ENCODE measurements at places on chromosomes 3 and 15.
A peak's percentile ranks its signal among the peaks of the same experiment; 100 is the strongest.

DNA sequence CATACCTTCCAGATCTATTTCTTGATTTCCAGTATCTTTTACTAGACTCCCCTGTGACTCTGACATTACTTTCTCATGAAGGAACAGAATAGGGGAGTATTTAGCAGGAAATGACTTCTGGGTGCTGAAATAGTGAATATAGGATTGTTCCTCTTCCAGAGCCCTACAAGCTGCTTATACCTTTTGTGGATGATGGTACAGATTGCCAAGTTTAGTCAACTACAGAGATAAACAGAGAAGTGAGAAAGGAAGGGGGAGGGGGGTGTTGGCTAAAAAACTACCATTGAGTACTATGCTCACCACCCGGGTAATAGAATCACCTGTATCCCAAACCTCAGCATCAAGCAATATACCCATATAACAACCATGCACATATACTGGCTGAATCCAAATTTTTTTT lies 298.3 kb upstream of the GPR149 start:
- no peak for DNase-seq

DNA sequence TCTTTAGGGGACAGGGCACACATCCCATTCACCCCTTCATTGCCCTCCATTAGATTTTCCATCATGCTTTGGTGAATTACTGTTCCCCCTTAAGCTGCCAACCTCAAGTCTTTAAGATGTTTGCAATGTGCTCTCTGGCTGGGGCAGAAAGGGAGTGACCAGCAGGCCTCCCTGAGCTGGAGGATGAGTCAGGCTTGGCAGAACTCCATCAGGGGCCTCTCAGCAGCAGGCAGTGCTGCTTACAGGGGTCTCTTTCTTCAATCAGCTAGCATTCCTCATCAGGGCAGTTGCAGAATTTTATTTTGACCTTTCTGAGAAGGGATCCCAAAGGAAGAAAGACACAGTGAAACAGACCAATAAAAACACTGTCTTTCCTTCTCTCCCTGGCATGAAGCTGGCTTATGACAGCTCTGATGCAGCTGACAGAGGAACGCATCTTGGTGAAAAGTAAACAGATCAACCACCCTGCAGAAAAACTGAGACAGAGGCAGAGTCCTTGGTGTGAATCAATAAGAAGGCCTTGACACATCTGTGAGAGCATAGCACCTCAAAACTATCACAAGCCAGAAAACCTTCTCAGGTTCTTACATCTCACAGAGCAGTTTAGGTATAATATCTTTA lies 88.7 kb upstream of the MRPL3 start:
- peak; percentile 42 for DNase-seq

DNA sequence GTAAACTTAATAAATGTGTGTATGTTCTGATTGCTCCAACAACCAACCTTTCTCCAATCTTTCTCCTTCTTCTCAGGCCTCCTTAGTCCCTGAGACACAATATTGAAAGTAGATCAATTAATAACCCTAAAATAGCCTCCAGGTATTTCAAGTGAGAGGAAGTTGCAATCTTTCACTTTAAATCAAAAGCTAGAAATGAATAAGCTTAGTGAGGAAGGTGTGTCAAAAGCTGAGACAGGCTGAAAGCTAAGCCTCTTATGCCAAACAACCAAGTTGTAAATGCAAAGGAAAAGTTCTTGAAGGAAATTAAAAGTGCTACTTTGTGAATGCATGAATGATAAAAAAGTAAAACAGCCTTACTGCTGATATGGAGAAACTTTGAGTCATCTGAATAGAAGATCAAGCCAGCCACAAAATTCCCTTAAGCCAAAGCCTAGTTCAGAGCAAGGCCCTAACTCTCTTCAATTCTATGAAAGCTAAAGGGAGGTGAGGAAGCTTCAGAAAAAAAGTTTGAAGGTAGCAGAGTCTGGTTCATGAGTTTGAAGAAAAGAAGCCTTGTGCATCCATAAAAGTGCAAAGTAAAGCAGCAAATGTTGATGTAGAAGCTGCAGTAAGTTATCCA lies 38.6 kb downstream of the CCDC80 start:
- no peak for DNase-seq

DNA sequence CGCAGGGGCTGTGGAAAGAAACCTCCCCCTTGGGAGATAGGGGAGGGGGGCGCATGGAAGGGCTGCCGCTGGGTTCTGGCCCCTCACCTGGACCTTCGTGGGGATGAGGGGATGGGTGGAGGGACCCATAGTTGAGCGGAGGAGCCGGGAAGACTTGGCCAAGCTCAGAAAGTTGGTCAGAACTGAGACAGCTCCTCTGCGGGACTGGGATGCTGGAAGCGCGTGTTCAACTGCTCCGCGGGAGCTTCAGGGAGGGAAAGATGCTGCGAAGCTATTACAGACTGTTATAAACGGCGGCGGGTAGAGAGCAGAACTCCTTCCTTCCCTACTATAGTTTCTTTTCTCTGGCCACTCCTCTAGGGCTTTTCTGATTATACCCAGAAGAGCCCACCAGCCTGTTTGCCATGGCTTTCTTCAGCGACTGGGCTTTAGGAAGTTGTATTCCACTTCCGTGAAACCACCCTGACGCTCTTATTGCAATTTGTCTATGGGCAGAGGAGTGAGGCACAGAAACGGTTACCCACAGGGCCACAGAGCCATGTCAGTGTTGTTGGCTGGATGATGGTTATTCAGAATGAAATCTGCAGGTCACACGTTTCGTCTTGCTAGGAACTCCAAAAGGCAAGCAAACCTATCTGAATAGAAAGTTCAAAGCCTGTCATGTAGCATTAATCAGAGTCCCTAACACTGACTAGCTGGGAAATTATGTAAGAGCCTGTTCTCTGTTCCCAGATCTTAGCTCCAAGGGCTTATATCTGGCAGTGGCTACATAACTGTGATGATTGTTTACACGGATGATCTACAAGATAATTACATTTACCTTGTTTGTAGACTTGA lies 1.1 kb downstream of the SYNPR start:
- no peak for DNase-seq

DNA sequence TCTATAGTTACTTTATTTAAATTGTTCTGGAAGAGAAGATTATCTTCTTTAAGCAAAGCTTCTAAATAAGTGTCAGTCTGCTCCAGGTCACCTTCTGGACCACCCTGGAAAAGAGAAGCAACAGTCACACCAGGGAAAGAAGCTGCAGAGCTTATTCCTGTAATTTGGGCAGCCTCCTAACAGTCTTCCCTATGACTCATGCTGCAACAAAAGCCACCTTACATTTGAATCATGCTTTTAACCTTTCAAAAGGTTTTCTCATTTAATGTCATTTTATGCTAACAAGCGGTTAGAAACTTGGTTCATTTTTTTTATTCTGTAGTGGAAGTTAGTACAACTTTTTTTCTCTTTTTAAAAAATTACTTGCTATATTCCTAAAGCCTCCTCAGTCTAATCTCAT lies 5.3 kb upstream of the GUCA1C start:
- no peak for DNase-seq

GRCh38 chr15:73781038-73781925 lies 28.1 kb upstream of the INSYN1 start:
- peak; percentile 32 for DNase-seq

DNA sequence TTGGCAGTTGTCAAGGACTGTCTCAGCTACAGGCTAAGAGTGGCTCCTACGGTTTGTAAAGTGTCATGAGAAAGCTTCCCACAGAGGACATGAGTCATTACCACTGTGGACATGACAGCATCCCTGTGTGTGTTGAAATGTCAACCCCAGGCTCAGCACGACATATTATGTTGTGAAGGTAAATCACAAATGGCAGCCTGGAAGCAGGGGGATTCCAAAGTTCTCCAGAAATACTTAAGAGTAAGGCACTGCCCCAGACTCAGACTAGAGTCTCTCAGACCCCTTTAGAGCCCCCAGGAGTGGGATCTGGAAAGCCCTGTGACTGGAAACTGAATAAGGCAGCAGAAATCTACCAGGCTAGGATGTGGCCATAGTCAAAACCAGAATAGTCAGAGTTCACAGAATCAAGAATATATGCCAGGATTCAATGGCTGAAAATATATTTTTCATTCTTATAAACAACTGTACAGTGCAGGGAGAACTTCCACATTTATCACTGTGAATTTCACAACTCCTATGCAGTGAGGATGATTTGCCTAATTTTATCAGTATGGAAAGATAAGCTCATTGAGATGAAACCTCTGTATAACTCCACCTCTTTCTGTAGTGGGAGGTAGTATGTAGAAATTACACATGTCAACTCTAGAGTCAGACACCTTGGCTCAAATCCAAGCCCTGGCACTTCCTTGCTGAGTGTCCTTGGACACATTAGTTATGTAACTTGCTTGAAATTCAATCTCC lies 237.1 kb upstream of the CFAP20DC start:
- peak; percentile 18 for DNase-seq

- peak; percentile 49 for DNase-seq
These were observed 433.3 kb downstream of the RAP2B start for GRCh38 chr3:153595186-153595815.

- DNase-seq: no peak
These were observed 4.2 kb upstream of the MEIS2 start for GRCh38 chr15:37104424-37104981.

DNA sequence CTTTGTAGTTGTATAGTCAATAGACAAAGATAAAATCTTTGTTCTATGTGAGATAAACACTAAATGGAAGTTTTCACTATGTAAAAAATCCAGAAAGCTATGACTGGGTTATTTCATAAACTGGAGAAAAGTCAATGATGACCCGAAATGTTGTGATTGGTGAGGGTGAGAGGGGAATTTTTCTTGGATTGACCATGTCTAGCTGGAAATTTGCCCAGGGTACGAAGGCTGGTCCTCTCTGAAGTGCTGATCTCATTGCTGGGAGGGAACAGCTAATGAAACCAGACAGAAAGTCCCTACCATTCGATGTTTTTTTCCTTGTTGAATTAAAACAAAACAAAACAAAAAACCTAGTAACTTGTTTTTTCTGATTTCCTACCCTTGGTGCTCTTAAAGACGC lies 14.3 kb downstream of the TPRG1 start:
- DNase-seq: peak; percentile 79

DNA sequence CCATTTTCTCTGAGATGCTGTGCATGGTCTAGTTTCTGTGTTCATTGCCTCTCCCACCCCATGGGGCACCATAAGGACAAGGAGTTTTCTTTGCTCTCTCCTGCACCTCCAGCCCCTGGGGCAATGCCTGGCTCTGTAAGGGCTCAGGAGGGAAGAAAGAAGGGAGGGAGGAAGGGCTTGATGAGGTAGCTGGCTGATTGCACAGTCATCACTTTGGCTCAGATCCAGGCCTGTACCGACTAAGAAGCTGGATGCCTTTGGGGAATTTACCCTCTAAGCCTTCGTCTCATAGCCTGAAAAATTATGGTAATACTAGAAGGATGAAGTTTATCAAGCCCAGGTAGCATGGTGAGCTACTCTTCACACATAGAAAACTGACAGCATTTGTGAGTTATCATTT lies 382.9 kb downstream of the GABRG3 start:
- DNase-seq: no peak

- peak; percentile 41 for DNase-seq
These were observed 104.8 kb upstream of the OSTN start for GRCh38 chr3:191094057-191094845.

DNA sequence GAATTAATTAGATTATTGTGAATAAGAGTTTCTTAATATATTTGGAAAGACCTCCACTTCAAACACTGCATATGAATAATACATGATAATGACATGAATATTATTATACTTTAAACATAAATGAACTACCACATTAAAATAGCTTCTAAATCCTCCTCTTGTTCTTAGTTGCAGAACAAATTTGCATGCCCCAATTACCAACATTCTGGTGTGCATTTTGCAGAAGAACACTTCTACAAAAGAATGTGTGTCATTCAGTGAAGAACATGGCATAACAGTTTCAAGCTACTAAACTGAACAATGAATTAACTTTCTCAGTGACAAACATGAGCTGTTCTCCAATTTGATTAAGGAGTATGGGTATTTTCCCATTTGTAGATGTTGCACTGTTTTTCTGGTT lies 711.3 kb upstream of the NAALADL2 start:
- DNase-seq: no peak

GRCh38 chr3:11634081-11634635 lies 9.6 kb downstream of the VGLL4 start:
- DNase-seq: no peak

DNA sequence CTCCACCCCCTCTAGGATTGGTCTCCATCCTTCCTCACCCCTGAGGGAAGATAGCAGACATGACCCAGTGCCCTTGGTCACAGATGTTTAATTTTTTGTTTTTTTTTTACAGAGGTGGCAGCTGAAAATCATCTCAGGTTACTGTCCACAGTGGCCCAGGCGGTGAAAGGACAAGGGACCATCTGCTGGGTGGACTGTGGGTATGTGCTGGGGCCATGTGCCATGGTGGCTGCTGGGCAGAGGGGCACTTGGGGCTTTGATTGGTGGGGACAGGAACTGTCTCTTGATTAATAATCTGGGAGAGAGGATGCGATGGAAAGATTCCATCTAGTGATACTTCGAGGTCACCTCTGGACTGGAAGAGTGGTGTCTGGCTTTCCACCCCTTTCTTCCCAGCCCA lies 25.4 kb downstream of the PDIA5 start:
- DNase-seq: no peak

DNA sequence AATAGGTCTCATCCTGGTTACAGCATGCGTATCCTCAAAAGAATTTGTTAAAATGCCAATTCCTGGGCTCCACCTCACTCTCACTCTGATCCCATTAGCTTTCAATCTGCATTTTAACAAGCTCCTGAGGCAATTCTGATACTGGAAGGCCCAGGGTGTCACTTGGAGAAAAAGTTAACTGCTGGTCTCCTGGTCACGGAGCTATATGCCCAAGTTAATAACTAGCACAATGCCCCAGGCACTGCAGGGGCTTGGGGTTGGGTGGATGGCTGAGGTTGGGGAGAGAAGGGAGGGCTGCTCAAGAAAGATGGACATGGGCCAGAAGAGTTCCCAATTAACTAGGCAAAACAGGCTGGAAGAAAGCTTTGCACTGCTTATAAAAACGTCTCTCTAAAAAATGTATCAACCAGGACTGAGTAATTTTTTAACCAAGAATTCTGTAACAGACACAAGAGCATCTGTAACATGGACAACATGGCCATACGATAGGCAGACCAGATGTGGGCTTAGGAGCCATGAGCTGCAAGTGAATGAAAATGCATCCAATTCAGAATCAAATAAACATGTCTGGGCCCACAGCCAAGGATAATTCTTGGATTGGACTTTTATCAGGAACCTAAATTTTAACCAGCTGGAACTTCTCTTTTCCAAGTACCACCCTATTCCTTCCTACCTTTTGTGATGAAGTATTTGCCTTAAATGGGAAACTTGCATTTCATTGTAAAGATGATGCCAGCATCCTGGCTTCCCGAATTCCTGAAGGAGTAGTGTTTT lies 4.2 kb downstream of the IL17RD start:
- no peak for DNase-seq

GRCh38 chr15:27906802-27907201 lies 192.3 kb downstream of the OCA2 start:
- no peak for DNase-seq

GRCh38 chr3:133540896-133541674 lies 32.4 kb upstream of the CDV3 start:
- no peak for DNase-seq

- no peak for DNase-seq
These were observed 13.4 kb downstream of the LRIG1 start for GRCh38 chr3:66487465-66487864.

DNA sequence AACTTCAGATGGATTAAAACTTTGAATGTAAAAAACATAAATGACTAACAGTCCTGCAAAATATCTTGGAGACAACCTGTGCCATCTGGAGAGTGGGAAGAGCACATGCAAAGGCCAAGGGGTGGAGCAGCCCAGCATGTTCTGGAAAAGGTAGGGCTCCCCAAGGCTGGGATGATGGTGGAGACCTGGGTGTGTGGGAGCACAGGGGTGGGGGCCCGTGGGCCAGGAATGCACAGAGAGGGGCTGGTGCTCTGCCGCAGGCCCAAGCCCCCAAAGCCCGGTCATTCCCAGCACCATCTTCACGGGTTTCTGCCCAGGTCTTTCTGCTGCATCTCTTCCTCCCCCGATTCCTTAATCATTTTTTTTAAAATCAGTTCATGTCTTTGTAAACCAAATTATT lies 9.7 kb upstream of the GATA2 start:
- DNase-seq: no peak

All from brain microvascular endothelial cell (primary cell).